ENCODE measurements at places on chromosomes 5 and 9.

DNA sequence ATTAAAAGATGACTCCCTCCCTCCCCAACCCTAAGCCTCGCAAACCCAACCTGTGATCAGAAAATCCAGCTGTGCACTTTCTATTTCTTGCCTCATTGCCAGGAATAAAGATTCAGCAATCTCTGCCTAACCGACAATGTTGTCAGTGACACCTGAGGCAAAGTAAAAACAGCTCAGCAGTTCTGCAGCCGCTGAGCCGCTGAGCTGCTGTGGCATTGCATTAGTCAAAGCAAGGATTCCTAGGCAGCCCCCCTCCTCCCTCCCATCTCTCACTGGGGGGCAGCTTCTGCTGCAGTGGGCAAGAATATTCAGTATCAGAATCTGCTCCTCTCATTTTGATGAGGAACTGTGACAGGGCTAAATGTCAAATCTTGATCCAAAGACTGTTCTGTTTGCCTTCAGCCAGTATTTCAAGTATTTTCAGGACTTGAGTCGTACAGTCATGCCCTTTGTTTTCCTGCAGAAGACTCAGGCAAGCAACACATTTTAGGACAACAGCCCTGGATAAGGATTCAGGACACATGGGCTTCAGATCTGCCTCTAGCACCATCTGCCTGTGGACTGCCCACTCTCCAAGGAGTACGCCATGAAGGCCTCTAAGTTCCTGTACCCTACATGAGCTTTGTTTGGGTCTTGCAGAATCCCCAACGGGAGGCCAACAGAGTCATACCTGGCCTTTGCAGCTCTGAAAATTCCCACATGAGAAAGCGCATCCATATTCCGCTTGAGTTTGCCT lies 41.1 kb upstream of the DAP start:
- DNase-seq: peak; percentile 35

DNA sequence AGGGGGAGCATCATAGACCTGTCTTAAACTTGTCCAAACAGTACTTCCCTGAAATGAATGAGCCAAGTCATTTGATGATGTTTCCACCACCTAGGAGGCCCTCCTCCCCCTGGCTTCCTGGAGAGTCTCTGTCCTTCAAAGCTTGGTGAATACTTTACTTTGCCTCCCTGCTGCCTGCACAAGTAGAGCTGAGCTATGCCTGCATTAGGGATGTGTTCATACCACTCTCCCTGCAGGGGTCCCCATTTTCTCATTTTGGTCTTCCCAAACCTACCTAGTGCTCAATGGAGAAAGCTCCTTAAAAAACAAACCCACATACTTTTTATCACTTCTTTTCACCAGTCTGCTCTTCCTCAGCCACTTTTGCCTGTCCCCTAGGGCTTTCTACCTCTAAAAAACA lies 7.7 kb downstream of the CCNI2 start:
- peak; percentile 60 for DNase-seq

DNA sequence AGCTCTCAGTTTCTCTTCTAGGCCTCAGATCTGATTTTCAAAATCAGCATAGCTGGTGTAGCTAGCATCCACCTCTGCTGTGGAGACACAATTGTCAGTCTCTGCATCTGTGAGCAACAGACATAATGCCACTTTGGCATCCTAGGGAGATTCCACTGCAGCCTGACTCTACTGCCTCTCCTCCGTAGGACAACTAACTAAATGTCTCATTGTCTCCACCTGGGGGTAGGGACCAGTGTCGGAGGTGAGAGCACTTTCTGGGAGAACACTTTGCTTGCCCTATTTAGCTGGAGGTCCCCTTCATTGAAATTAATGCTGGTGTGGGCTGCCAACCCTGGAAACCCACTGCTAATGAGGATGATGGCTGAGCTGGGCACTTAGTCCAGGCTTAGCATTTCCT lies 1.4 kb downstream of the PPP3R2 start:
- DNase-seq: no peak

DNA sequence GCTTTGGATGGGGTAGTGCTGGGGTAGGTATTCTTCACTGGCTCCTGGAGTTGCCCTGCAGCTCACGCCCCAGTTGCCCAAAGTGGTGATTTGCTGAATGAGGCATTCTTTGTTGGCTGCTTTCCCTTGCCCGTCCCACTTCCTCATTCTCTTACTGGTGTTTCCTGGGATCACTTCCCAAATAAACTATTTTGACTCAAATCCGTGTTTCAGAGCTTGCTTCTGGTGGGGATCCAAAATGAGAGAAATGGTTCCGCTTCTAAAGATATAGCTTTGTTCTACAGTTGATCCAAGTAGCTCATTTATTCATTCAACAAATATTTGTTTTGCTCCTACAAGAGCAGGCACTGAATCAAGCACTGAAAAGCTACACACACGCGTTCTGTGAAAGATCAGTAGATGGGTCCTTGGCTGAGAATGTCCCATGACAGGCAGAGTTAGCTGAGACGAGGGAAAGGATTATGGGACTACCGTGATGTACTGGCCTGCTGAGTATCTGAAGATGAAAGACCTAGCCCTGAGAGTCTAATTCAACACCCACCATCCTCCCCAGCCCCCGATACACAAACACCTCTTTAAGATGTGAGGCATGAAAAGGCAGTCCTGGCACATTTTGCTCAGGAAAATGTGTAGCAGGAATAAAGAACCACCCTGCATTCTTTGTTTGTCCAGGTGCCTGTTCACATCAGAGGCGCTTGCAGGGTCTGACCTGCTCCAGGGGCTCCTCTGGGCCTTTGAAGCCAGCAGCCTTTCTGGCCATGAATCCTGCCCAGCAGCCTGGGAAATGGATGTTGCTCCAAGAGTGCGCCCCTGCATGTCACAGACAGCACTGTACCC lies 143.1 kb upstream of the RANBP3L start:
- no peak for DNase-seq

DNA sequence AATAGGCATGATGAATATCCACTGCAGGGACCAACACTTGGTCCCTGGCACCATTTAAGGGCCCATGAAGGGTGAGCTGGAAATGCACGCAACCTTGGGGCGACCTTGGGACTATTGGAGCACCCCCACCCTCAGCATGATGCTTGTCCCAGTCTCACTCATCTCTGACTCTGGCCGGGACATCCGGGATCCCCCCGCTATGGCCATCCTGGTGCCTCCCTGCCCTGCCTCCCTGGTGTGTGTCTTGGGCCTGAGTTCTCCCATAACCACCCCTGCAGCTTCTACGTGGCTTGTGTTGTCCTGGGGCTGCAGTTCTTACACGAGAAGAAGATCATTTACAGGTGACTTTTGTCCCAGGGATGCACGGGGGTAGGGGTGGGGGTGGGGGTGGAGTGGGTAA lies 5.9 kb downstream of the ZDHHC12 start:
- DNase-seq: no peak

DNA sequence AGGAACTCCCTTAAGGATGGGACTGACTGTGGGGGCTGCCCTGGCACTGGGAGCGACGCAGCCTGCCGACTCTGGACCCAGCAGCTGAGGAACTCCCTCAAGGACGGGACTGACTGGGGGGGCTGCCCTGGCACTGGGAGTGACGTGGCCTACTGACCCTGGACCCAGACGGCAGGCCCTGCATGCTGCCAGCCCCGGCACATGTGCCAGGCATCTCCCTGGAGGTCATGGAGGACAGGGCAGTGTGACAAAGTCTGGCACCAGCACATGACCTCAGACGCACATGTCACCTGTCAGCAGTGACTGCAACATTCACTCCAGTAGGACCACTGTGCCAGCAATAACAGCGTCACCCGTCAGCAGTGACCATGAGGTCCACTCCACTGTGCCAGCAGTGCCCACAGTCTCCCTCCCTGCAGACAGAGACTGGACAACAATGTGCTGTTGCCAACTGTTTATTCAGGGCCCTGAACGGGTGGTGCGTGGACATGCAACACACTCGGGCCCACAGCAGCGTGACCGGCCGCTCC lies 4.5 kb downstream of the FBXW5 start:
- no peak for DNase-seq

DNA sequence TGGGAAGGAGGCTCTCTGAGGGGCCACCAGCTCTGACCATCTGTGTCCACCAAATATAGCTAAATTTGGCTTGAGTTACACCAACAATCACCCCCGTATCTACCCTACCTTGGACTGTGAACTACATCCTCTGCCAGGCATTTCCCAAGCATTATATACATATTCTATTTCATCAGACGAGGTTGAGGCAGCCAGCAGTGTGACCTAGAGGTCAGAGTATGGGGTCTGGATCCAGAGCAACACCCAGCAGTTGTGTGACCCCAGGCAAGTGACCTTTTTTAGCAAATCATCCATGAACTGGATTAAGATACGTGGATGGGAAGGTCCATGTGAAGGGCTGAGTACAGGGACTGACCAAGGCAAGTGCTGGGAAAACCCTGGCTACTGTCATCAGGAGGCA lies 180.6 kb downstream of the HSPA4 start:
- DNase-seq: no peak

DNA sequence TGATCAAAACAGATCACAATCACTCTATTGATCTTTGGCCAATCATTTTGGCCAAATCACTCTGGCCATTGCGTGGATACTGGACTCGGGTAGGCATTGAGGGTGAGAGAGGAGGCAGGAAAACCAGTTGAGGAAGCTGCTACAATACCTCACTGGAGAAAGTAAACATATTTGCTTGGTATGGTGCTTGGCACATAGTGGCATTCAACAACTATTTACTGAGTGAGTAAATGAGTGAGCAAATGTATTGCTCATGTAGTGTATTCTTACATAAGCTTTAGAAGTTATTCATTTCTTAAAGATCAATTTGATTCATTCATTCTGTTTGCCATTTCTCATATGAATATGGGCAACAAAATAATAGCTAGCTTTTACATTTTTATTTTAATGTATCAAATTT lies 4.0 kb upstream of the DEPDC1B start:
- DNase-seq: no peak

- DNase-seq: no peak
Observed at GRCh38 chr9:134607971-134608370, 33.6 kb upstream of the COL5A1 start.

DNA sequence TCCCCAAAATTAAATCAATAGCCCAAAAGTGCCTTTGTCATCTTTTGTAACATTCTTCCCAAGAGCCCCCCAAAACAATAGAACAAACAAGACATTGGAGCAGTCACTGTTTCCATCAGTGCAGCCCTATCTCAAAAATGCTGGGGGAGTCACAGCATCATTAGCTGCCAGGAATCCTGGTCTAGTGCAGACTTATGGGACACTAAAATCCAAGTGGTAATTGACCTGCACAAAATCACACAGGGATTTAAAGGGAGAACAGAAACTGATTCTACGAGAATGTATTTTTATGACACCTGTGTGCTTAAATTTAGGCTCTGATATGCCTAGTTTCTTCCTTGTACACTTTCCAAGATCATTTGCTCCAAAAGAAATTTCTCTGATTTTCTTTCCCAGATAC lies 172.9 kb downstream of the GLIS3 start:
- DNase-seq: no peak

DNA sequence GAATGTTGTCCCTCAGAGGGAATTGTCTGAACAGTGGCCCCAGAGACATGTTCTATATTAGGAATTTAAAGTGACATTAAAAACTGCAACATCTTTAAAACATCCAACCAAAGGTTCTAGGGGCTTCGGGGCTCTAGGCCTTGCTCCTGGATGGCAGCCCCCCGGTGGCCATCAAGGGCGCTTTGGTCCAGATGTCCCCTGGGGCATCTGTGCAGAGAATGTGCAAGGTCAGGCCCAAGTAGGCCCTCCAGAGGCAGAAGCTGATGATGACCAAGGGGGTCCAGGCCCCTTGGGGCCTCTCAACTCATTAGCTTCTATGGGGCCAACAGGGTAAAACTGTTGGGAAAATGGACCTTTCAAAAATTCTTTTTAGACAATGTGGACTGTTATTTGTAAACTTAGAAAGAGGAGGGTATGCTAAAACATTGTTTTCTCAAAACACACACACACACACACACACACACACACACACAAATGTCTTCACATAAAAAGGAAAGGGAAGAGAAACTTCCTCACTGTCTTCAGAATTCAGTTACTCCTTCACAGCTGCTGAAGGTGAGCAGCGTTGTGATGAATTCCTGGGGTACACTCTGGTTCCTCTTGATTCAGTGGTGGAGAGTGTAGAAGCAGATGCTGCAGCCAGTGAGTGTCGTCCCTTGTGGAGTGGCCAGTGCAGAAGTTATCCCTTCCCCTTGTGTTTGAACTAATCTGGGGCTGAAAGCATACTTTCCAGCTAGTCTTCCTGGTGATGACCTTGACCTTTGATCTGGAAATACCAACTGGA lies 125.2 kb downstream of the WDR41 start:
- no peak for DNase-seq

- no peak for DNase-seq
Observed at GRCh38 chr5:150245808-150246207, 43.8 kb downstream of the CAMK2A start.

GRCh38 chr9:3804103-3804502 lies 278.3 kb upstream of the RFX3 start:
- no peak for DNase-seq

GRCh38 chr5:62266573-62266972 lies 39.4 kb upstream of the KIF2A start:
- no peak for DNase-seq

DNA sequence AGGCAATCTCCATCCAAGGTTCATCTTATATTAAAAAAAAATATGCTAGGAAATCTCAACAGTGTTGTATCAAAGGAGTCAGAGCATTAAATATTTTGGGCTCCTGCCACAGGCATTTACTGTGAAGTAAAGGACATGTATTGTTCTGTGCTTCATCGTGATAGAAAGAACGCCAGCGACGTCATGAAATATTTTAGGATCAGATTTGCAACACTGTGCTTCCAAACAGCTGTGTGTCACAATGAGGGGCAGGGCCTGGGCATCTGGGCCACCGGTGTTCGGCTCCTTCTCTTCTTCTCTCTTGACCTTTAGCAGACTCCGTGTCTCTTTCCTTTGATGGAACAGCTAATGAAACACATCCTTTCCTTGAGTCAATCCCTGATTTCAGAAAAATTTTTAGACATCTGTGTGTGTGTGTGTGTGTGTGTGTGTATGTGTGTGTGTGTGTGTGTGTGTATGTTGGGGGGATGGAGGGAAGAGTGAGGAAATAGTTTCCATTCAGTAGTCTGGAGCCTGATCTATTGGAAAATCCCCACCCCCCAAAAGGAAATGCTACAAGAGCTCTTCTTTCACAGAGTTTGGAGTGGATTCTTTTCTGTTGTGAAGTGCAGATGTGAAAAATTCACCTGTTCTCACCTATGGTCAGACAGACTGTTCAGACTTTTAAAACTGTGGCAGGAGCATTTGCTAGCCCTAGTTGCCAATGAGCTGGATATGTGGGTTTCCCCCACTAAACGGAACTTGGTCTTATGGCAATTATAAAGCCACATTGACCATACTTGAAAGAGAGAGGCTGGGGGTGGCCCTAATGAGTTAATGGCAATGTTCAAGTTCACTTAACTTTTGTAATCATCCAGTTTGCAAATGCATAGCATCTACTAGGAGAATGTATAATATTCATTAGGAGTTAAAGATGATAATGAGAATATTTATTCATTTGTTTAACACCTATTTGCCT lies 18.1 kb upstream of the TNC start:
- no peak for DNase-seq

- no peak for DNase-seq
Observed at GRCh38 chr9:109859447-109859846, 79.4 kb downstream of the PALM2AKAP2 start.

GRCh38 chr5:173042763-173043107 lies 13.4 kb upstream of the CREBRF start:
- no peak for DNase-seq

Data from HT-29 (cell line).